ENCODE measurements at places on chromosomes 16 and 17.

- DNase-seq: peak; percentile 42
Observed at GRCh38 chr16:85759631-85760419, 8.9 kb upstream of the C16orf74 start.

DNA sequence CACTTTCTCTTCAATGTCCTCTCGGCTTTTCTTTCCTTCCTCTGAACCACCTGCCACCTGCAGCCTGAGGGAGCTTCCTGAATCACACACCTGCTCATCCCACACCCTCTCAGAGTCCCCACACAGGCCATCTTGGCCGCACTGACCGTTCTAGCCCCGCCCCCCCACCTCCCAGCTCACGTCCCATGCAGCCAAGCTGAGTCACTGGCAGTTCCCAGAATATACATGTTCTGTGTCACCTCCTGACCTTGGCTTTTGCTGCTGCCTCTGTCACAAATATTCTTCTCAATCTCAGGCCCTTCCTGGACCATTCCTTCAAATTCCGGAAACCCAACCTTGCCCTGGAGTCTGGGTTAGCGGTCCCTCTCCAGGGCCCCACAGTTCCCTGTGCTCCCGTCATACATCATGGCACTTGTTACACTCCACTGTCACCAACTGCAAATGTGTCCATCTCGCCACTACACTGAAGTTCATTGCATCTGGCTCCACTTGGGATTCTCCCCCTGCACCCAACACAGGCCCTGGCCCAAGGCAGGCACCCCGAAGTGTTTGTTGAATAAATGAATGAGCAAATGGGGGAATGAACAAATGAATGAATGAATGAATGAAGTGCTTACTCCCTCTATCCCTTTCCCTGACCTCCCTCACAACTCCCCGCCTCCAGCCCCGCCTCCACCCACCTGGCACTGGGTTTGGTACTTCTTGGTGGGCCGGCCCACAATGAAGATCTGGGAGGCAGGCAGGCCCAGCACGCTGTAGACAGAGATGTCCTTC is 12.8 kb downstream of the PIMREG start:
- DNase-seq: no peak

- DNase-seq: no peak
Observed at GRCh38 chr16:47999595-47999994, 156.2 kb downstream of the ABCC12 start.

DNA sequence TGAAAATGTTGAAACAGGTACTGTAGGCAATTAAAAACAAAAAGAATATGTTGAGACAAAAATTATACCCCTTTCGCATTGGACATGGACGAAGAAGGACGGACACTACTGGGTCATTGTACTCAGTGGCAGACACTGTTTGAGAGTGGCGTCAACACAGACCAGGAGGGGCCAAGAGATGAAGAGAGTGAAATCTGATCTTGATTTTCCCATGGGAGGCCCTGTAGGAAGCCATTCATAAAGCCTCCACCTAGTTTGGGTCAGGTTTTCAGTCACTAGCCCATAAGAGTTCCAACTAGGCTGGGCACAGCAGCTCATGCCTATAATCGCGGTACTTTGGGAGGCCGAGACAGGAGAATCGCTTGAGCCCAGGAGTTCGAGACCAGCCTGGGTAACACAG is 23.6 kb upstream of the SMURF2 start:
- no peak for DNase-seq

DNA sequence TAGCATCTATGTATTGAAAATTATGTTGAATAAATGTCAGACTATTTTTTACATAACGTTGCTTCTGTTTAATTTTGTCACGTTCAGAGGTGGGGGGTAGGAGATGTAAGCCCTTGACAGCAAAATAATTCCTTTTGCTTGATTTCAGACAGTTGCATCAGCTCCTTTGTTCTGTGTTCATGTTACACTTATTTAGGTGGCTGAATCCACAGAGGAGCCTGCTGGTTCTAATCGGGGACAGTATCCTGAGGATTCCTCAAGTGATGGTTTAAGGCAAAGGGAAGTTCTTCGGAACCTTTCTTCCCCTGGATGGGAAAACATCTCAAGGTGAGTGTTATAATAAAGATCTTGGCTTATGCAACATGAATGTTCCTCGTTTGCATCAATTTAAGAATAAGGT is 4.5 kb downstream of the HERPUD1 start:
- DNase-seq: no peak

- no peak for DNase-seq
Observed at GRCh38 chr16:55233464-55233863, 90.5 kb upstream of the IRX6 start.

- DNase-seq: no peak
Observed at GRCh38 chr17:9645851-9646545, 681 bp downstream of the USP43 start.

DNA sequence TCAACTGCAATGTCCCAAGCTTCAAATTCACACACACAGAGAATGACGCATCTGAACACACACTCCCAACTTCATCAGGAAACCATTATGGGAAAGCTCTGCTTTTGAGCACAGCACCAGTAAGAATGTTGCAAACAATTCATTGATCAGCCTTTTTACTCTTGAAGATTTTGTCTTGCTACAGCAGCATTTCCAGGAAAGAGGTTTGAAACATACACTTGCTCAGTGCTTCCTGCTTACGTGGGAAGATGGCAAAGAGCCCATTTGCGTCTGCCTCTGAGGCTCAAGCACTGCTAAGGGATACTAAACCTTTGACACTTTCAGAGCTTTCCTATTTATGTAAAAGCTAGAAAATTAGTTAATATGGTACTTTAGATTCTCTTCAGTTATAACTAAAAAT is 77.2 kb upstream of the MON1B start:
- DNase-seq: no peak

DNA sequence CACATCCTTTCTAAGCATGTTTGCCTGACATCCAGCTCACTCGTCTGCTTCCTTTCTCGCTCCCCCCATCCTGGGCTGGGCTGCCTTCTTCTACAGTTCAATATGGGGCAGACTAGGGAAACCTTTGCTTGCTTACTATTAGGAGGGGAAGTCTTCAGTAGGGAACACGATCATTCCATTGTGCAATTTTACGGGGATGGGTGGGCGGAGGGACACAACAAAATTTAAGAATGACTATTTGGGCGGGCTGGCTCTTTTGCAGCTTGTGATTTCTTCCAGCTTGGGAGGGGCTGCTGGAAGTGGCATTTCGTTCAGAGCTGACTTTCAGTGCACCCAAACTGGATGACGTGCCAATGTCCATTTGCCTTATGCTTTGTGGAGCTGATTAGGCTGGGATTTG is 25.4 kb downstream of the PCTP start:
- DNase-seq: no peak

GRCh38 chr17:8131844-8132441 is 8.0 kb upstream of the HES7 start:
- DNase-seq: no peak

DNA sequence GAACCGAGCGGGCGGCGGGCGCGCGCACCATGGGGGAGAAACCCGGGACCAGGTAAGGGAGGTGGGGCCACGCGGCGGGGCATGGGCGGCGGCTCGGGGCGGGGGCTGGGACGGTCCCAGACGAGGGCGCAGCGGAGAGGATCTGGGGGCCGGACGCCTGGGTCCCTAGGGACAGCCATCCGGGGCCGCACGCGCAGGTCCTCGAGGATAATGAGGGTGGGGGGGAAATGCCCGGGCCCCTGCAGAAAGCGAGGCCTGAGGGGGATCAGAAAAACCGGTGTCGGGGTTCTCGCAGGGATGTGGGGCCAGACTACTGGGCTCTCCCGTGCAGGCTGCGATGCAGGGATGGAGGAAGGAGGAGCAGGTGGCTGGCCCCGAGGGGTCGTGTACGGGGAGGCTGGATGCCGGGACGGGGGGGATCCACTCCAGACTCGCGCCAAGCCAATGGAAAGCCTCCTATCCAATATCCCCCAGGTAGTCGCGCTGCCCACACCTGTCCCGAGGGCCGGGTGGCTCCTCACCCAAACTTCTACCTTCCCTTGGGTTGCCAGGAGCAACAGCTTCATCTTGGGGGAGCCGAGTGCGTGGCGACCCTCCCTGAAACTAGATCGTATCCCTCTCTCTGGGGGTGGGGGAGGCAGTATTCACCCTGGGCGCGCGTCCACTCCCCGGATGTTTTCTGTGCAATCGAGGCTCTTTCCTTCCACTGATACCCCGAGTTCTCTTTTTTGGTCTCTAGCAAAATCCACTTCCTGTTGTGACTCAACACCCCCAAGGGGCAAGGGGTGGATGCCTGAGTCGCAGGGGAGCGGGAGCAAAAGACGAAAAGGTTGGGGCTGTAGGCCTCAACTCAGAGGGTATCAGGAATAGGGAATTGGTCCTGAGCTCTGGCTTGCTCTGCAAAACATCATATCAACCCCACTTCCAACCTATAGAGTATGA is 532 bp downstream of the ARRB2 start:
- DNase-seq: peak; percentile 53

DNA sequence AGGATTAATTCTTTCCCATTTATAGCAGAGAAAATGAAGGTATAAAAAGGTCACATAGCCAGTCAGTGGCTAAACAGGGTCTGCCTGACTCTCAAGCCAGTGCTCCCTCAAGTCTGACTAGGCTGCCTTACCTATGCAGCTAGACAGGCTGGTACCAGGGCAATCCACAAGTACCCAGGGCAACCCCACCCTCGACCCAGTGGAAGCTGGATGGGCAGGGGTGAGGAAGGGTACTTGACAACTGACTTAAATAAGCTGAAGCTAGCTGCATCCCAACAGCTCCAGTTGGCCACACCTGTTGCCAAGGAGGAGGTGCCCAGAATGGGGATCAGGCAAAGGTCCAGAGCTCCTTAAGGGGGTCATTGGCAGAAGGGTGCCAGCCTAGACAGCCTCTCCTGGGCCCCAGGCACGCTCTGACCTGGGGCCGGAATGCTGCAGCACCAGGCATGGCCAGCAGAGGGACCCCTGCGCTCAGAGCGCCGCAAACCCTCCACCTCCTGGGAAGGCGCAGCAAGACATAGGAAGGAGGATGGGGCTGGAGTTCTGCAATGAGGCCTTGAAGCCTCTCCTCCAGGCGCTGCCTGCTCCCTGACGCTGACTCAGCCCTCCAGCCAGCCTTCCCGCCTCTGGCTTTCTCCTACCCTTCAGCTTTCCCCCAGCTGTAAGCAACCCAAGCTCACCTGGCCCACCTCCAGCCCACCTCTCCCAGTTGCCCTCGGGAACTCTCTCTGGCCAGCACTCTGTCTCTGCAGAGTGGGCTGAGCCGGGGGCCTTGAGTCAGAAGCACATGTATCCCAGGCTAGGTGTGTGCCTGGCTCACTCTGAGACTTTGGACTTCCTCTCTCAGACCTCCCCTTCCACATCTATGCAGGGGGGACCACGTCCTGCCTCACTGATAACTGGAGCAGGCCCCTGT is 28.8 kb downstream of the MPP2 start:
- DNase-seq: peak; percentile 75

GRCh38 chr16:51592535-51593300 is 441.6 kb upstream of the SALL1 start:
- DNase-seq: no peak

DNA sequence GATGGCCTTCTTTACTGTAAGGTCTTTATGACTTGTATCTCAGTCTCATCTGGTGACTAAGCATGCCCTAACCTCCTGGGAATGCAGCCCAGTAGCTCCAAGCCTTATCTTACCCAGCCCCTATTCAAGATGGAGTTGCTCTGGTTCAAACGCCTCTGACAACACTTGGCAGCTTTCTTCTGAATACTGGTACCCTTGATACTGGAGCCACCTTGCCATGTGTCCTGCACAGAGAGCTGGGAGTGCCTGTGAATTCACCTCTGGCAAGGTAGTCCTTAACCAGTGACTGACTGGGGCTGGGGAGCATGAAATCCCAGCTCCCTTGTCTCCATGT is 17.2 kb downstream of the NUDT7 start:
- DNase-seq: no peak

DNA sequence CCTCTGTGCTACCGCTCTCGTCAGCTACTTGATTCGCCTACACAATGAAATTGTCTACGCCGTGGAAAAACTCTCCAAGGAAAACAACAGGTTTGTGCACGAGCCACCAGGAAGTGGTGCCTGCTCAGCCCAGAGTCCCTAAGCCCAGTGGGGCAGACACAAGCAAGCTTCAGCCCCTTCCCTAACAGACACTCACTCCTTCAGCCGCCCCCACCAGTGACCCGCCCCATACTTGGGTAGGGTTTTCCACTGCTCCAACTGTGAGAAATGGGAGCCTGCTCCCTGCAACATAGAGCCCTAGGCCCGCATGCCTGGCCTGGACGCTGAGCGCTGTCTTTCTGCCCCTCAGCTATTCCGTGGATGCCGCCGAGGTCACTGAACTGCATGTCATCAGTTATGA is 28.6 kb upstream of the ENDOV start:
- DNase-seq: no peak

GRCh38 chr17:2398655-2399571 is 1.9 kb downstream of the MNT start:
- peak; percentile 24 for DNase-seq

- DNase-seq: no peak
Observed at GRCh38 chr16:87626905-87627304, 24.6 kb downstream of the JPH3 start.

DNA sequence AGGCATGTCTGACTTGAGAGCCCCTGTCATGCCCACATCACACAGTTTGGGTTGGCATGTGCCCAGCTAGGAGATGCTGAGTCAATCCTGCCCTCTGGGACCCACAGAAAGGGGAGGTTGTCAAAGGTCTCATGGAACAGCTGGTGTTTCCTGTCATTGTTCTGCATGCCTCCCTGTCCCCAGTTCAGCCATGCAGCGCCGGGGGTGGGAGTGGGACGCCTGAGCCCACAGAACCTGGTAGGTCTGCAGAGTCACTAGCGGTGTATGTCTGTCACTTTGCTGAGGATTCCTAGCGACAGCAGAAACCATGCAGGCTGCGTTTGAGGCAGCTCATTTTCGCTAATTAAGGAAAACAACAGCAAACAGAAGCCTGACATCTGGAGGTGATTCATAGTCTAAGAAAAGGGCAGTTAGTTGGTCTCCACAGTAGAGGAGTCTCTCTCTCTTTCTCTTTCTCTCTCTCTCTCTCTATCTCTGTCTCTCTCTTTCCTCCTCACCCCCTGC is 19.6 kb upstream of the CCL1 start:
- DNase-seq: no peak

- no peak for DNase-seq
Observed at GRCh38 chr17:39104046-39104445, 47.4 kb downstream of the PLXDC1 start.
